CD4-positive, alpha-beta T cell treated with Interleukin-12 subunit alpha and Interleukin-12 subunit beta, for 1 hour (primary cell): ENCODE measurements at places on chromosomes 11 and 22.

- no peak for DNase-seq
These were observed 213.1 kb downstream of the INSC start for GRCh38 chr11:15327786-15328231.

- DNase-seq: no peak
These were observed 1256.1 kb upstream of the CNTN5 start for GRCh38 chr11:97764605-97765004.

DNA sequence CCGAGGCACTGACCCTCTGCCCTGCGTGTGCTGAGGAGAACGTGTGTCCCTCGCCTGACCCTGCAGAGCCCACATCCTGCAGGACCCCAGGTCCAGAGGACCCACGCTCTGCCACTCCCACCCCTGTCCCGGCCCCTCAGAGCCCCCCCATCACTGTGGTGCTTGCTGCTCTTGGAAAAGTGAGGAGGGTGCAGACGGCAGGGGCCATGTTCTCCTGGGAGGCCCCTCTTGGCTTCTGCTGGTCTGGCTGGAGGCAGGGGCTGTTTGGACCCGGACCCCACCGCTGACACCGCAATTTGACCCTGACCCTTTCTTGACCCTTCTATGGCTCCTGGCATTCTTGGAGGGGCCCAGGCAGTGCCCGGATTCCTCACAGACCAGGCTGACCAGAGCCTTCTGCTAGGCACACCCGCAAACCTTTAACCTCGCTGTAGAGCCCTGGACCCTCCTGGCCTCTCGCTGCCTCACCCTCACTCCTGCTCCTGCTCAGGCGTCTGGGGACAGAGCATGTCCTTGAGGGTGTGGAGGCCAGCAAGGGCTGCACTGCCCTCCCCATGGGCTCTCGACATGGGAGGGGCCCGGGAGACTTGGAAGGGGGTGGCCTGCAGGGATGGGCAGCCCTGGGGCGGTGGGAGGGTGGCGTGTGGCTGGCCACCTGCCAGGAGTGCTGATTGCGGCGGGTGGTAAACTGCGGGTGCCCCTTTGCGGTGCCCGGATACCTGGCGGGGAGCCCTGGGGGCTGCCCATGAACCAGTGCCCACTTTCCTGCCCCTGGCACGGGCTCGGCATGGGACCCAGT is 37.0 kb upstream of the MUC5AC start:
- no peak for DNase-seq

GRCh38 chr11:107682572-107682971 is 29.3 kb downstream of the SLN start:
- no peak for DNase-seq

GRCh38 chr11:120200677-120201076 is 10.2 kb upstream of the OAF start:
- no peak for DNase-seq

DNA sequence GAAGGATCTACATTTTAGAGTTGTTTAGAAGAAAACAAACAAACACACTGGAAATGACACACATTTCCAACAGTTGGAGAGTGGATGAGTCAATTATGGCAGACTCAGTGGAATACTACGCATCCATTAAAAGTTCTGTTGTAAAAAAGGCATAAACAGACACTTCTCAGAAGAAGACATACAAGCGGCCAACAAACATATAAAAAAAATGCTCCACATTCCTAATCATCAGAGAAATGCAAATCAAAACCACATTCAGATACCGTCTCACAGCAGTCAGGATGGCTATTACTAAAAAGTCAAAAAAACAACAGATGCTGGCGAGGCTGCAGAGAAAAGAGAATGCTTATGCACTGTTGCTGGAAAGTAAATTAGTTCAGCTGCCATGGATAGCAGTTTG is 298.2 kb downstream of the DDX10 start:
- no peak for DNase-seq

DNA sequence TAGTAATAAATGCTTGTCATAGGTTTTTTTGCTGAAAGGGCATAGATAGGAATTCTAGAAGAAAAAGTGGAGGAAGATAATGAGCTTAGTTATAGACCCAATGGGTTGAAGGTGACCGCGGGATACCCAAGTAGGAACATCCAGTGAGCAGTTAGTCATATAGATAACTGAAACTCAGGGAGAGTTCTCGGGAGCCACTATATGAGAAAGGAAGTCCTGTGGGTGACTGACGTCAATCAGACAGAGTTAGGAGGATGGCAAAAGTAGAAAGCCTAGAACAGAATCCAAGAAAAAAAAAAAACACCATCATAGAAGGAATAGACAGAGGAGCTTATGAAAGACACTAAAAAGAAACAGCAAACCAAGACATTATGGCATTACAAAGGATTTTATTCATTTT is 1.6 kb upstream of the CNGA4 start:
- no peak for DNase-seq

DNA sequence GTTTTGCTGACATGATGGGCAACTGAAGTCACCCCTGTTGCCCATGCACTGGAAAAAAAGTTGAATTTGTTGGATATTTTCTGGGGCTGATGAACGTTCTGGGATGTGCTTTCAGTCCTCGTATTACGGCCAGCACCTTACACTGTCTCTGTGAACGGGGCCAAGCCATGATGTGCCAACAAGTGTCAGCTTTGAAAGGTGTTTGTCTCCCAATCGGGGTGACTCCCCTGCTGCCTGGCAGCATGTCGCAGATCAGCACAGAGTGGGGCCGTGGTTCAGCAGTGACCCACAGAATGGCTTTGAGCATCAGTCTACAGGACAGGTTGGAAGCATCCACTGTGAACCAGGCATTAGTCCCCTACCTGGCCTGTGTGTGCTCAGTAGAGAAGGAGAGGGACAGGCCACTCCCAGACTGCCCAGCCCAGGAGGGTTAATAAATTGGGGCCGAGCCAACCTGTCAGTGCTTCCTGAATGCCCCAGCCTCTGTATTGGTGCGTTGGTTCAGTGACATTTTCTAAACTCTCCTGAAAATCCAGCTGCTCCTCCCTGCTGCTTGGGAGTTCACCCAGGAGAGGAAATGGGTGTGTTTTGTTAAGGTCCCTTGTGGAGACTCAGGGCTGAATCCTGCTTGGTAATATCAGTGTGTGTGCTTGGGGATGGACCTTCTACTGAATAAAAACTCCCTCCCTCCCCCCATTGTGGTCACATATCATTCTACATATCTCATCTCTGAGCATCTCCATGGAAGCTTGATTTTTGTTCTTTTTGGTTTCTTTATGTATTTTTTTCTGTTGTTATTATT is 50.7 kb upstream of the TTC12 start:
- DNase-seq: no peak

DNA sequence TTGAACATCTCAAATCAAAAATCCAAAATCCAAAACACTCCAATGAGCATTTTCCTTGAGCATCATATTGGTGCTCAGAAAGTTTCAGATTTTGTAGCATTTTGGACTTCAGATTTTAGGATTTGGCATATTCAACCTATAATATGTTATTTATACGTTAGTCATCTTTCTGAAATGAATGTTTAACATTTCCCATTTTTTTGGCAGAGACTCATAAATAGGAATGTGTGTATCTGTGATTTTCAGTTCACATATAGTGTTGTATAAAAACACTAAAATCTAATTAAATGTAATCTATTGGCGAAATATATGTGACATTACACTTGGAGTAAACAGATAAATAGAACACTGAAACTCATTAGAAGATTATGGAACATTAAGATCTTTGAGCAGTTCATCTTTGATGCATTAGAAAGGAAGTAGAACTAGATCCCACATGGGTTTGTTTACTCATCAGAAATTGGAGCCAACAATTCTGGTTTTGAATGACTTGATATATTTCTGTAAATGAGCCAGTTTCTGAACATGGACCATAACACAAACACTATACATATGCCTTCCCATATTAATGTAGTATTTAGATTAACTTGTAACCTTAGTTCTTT is 153.1 kb downstream of the UVRAG start:
- DNase-seq: no peak

DNA sequence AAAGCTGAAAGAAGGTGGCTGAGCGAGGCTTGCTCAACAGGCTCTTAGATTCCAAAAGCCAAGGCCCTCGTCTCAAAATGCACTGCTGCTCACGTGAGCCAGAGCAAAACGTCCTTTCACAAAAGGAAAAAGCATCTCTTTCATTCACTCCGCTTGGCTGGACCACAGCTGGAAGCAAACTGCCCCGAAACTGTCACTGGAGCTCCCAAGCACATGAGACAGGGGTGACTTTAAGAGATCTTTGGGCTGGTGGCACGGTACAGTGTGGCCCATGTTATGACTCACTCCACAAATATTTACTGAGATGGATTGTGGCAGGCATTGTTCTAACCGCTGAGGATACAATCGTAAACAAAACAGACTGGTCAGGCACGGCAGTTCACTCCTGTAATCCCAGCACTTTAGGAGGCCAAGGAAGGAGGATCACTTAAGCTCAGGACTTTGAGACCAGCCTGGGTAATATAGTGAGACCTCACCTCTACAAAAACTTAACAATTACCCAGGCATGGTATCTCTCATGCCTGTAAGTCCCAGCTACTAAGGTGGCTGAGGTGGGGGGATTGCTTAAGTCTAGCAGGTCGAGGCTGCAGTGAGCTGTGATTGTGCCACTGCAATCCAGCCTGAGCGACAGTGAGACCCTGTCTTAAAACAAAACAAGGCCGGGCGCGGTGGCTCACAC is 3.6 kb downstream of the PLA2G6 start:
- DNase-seq: no peak

- no peak for DNase-seq
These were observed 3.0 kb upstream of the GRAP2 start for GRCh38 chr22:39897841-39898240.

DNA sequence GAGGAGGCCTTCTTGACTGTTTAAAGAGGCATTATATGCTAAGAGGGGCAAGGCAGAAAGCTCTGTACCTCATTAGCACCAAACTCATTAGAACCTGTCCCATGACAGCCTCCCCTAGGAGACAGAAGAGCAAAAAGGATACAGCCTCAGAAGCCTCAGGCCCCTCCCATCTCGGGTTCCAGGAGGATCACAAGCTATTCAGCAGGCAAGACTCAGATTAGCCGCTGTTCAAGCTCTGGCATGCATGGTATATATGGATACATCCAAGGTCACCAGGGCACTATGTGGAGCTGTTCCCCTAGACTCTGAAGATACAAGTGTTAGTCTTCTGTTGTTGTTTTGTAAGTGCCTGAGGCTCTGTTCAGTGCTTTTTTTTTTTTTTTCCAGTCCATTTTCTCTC is 32.1 kb downstream of the ATXN10 start:
- no peak for DNase-seq

- DNase-seq: no peak
These were observed 19.4 kb upstream of the SIK2 start for GRCh38 chr11:111582881-111583280.

GRCh38 chr11:20061776-20062175 is 98.5 kb downstream of the DBX1 start:
- no peak for DNase-seq

DNA sequence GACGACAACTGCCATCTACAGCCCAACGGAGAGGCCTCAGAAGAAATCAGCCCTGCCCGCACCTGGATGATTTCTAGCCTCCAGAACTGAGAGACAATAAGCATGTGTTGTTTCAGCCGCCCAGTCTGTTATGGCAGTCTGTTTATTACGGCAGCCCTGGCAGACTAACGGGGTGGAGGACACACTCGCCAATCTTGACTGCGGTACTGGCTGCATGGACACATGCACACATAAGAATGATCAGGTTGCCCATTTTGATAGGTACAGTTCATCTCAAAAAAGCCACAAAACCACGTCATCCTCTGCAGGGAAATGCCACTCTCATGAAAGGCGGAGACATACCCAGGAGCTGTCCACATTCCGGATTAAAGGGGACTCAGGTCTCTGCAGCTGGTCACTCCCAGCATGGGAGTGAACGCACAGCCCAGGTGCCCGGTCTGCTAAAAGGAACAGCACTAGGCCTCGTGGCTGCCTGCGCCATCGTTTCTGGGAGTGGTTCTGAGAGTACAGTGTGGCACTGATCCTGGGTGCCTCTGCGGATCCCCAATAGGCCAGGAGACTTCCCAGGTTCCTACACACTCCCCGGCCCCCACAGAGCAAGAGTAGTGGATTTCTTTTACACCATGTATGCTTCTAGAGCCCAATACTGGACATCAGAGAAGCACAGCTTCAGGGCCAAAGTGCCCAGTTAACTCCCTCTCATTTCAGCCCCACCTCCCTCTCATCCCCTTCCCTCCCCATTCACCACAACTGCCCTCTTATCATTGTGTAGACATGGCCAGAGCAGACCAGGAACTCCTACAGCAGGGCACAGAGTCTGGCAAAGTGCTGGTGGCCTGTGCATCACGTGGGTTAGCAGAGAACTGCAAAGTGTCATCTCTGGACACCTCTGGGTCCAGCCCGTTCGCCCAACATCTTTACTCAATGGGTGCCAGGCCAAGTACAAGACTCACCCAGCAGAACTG is 11.7 kb upstream of the COMT start:
- no peak for DNase-seq

DNA sequence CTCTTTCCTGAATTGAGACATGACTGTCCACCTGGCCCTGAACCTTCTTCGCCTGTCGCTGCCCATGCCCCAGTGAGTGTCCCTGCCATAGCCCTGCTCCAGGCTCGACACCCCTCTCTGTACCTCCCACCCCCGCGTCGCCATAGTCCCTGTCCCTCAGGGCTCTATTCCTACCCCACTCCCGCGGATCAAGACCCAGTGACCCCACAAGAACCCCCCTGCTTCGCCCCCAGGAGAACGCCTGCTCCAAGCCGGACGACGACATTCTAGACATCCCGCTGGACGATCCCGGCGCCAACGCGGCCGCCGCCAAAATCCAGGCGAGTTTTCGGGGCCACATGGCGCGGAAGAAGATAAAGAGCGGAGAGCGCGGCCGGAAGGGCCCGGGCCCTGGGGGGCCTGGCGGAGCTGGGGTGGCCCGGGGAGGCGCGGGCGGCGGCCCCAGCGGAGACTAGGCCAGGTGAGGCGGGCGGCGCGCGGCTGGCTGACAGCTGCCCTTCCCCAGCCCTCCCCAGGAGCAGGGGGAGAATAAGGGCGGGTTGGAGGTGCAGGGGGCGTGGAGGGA is 5.6 kb downstream of the NRGN start:
- DNase-seq: no peak

DNA sequence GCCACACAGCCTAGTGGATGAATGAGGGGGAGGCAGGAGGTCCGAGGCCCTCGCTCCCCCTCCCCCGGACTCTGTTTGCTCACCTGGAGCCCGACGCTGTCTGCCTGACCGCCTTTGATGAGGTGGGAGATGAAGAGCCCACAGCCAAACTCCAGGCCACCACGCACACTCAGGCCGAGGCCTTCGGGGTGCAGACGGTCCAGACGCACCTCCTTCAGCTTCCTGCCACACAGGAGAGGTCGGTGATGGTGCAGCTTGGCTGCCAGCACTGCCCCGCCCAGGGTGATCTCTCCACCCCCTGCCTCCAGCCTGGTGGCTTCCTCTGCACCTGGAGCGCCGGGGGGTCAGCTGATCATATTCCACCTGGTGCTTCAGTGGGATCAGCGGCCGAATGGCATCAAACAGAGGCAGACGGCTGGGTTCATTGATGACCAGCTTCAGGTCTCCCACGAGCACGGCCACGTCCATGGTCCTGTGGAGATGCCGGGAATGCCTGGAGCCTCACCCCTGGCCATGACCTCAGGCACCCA is 13.1 kb downstream of the USH1C start:
- no peak for DNase-seq

GRCh38 chr11:64094463-64095260 is 58.9 kb downstream of the FLRT1 start:
- no peak for DNase-seq
